Pancreas (tissue), 10 donors: ENCODE measurements at places on chromosomes 2 and 18. TPM values are rescaled to one million over a fixed set of nuclear protein-coding genes. Genes with fewer than 3 reads are reported as not detected.

IRS1 gene
- total RNA-seq: 7.0 TPM

REEP1 gene
- 5.6 TPM for total RNA-seq

EN1 gene
- total RNA-seq: not detected

MAP2 gene
- total RNA-seq: 18.8 TPM

ITM2C gene
- 37.7 TPM for total RNA-seq
